Epithelial cell of alveolus of lung (primary cell): ENCODE measurements at places on chromosomes 16 and 17. TPM values are rescaled to one million over a fixed set of nuclear protein-coding genes. Genes with fewer than 3 reads are reported as not detected.

Gene DNAAF1
- total RNA-seq = not detected in 2 replicates

Gene CBFA2T3
- total RNA-seq = not detected in 2 replicates

Gene MYH8
- total RNA-seq = 0.88 TPM in 1 of 2 replicates, not detected in the other

Gene ATP2A1
- total RNA-seq = 0.65 and 2.2 TPM in 2 replicates

Gene TMEM231
- 8.1 and 12.3 TPM in 2 replicates for total RNA-seq

Gene TMEM98
- 145 and 218 TPM in 2 replicates for total RNA-seq

Gene CSF3
- total RNA-seq = 1.5 and 76.0 TPM in 2 replicates

Gene AATK
- 0.08 and 0.13 TPM in 2 replicates for total RNA-seq

Gene TP53TG3
- not detected in 2 replicates for total RNA-seq

Gene ABI3
- total RNA-seq = 3.5 and 4.9 TPM in 2 replicates

Gene MPP3
- total RNA-seq = 4.1 and 4.8 TPM in 2 replicates
